ENCODE measurements at places on chromosomes 11 and 22. TPM values are rescaled to one million over a fixed set of nuclear protein-coding genes. Genes with fewer than 3 reads are reported as not detected.

The ANKK1 gene
- total RNA-seq, result not detected

The SLC22A12 gene
- not detected for total RNA-seq

The GGTLC3 gene
- not detected for total RNA-seq

The CCDC34 gene
- total RNA-seq, result 27.9 TPM

The SULT4A1 gene
- not detected for total RNA-seq

The TSSK2 gene
- not detected for total RNA-seq

The DGCR8 gene
- 15.6 TPM for total RNA-seq

The MMP11 gene
- 0.13 TPM for total RNA-seq

The GAL3ST1 gene
- 11.1 TPM for total RNA-seq
